ENCODE measurements at places on chromosomes 4 and X. TPM values are rescaled to one million over a fixed set of nuclear protein-coding genes. Genes with fewer than 3 reads are reported as not detected.

The ITM2A gene
- total RNA-seq: 138 TPM

DNA sequence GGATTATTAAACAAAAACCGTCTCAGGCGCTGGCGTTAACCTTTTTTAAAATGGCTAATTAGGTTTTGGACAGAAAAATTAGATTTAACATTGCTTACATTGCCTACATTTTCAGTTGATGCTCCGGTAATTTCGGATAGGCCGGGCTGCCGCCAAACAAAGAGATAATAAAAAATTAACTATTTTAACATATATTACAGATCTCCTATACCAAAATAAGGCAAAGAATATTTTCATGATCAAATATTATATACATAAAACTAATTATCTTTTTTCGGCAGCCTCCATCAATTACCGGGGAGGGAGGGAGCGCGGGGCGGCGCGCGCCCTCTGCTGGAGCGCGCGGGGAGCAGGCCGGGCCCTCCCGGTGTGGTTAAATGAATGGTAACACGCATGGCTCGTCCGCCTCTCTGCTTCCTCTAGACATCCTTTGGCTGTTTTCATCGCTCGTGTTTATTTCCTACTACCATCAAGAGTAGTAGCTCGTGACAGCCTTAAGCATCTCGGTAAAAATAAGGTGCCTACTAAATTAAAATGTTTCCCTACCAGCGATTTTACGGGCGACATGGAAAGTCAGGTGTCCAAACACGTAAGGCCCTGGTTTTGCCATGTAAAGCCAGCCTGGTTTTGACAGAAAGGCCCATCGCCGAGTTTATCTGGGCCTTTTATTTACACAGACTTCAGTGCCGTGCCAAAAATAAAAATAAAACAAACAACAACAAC is 52.4 kb upstream of the TMEM33 start:
- no peak for DNase-seq

DNA sequence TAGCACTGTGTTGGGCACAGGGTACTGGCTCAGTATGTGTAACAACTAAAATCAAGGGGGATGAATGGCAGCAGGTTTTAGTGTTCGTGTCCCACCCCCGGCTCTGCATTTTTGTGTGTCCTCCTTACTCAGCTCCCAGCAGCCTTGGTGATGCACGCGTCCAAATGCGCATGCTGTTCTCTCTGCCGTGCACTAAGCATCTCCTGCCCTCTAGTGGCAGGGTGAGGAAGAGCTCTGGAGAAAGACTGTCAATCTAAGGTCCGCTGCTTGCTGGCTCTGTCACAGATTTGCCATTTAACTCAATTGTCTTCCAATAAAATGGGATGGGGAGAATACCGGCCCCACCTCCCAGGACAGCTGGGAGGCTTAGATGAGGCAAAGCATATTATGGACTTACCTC is 61.4 kb downstream of the WFS1 start:
- no peak for DNase-seq

The CXorf38 gene
- total RNA-seq: 19.5 TPM

- no peak for DNase-seq
These were observed 118.4 kb upstream of the LNX1 start for GRCh38 chr4:53709693-53710092.

The AR gene
- 0.25 TPM for total RNA-seq

Data from activated T-helper 2 cell treated with anti-CD3 and anti-CD28 coated beads, Interferon-gamma antibody, Interleukin-2, Interleukin-4, amounts not matched to agents 10 μg/mL and 5 μg/mL and 100 μg/mL, durations not matched to agents 14 hours and 24 hours and 36 hours (primary cell).